Stimulated activated CD4-positive, alpha-beta T cell treated with anti-CD3 and anti-CD28 coated beads, Interleukin-2, amount 100 ng/mL, for 4 hours (primary cell): ENCODE measurements at places on chromosomes 5 and 9.

- peak; percentile 53 for DNase-seq
Observed at GRCh38 chr5:169637549-169638121, 560 bp downstream of the DOCK2 start.

DNA sequence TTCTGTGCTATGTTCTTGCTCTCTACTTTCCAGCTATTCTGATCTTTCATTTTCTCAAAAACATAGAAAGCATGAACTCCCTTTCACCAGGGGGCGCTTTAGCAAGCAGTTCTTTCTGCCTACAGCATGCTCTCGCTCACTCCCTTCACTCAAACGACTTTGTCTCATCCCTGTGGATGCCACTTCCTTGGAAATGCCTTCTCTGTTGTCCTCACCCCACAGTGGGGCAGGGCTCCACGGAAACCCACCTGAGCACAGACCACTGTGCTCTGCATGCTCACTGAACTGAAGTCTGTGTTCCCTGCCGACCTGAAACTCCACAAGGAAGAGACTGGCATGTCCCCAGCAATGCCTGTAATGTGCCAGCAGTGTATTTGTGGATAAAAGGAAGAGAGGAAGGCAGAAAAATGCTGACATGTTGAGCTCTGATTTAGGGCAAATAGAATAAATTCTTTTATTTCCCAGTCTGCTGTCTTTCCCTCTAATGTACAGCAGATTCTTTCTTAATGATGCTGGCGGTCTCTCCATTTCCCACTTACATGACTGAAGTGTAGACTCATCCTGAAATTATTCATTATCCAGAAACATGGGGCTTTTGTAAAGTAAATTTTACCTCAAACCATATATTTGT lies 4.9 kb upstream of the ROR2 start:
- DNase-seq, result no peak

DNA sequence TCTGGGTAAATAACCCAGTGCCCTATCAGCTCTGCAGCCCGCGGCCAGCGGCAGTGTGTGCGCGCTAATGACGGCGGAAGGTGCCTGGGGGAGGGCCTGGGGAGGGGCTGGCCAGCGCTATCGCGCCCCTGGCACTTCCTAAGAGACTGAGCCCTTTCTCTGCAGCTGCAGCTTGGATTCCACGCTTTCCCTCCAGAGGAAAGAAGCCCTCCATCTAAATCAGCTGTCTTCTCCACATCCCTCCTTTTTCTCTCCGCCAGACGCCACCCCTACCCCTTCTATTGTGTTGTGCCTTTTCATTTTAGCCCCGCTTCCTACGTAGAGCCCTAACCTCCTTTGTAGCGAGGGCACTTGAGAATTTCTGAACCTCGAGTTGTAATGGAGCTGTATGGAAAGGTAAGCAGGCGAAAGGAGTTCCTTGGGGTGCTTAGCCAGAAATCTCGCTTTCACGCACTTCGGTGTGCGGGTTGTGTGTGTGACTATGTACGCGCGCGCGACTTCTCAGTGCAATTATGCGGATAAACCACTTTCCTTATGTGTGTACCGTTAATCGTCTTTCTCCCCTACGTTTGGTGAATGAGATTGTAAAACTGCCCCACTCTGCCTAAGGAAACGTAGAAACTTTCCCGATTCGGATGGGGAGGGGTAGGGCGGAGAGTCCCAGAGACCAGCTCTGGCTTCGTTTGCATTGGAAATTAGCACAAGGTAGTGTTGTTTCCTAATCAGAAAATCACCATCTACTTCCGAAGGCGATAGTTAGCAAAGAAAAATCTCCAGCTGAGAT lies 664 bp upstream of the RAB3C start:
- DNase-seq, result no peak

GRCh38 chr9:130191749-130192120 lies 19.5 kb downstream of the NCS1 start:
- DNase-seq, result no peak

DNA sequence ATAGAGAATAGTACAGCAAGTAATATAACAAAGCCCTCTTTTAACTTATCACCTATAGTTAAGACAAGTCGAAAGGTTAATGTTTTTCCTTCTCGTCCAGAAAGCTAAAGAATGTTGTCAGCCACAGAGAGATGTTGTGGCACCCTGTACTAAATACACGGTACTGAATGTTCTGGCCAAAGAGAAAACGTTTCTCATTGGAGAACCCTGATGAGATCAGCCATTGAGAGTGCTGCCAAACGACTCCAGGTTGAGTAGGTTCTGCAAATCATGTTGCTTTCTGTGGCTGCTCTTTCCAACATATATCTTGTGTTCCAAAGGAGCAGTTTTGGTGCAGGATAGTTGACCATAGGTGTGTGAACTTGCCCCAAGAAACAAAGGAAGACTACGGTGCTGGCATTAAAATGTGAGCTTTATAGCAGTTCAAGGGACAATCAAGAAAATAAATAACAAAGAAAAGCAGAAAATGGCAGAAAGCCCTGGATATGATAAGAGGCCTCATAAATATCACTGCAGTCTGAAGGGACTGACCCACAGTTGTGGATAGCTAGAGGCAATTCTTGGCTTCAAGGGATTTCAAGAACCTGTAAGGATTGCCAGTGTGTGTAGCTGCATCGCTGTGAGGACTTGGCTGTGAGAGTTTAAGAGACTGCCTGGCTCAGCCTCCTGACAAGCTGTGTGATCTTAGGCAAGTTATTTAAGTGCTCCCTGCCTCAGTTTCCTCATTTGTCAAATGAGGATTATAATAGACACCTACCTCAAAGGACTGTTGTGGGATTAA lies 102.7 kb downstream of the ARHGEF28 start:
- DNase-seq, result no peak
